ENCODE measurements at places on chromosomes 7 and 10. TPM values are rescaled to one million over a fixed set of nuclear protein-coding genes. Genes with fewer than 3 reads are reported as not detected.

The CTAGE6 gene
- total RNA-seq, result 2.0 TPM

The EFCAB10 gene
- total RNA-seq, result not detected

The ANXA8 gene
- total RNA-seq, result not detected

The TMEM270 gene
- total RNA-seq, result not detected

The GPR37 gene
- total RNA-seq, result 0.66 TPM

The CYP2C18 gene
- not detected for total RNA-seq

The AQP1 gene
- 310 TPM for total RNA-seq

The SVIL gene
- 47.4 TPM for total RNA-seq

The AZGP1 gene
- total RNA-seq, result 411 TPM

The ATOH7 gene
- not detected for total RNA-seq

The GJD4 gene
- total RNA-seq, result not detected

The NANOS1 gene
- total RNA-seq, result 7.0 TPM

The PKD1L1 gene
- total RNA-seq, result 0.44 TPM

The STAG3 gene
- total RNA-seq, result 3.6 TPM

The DNAJB6 gene
- 138 TPM for total RNA-seq

The MACROH2A2 gene
- total RNA-seq, result 2.3 TPM

All from subcutaneous adipose tissue (tissue), 4 donors.